A549 (cell line): ENCODE measurements at places on chromosomes 12 and 14.

DNA sequence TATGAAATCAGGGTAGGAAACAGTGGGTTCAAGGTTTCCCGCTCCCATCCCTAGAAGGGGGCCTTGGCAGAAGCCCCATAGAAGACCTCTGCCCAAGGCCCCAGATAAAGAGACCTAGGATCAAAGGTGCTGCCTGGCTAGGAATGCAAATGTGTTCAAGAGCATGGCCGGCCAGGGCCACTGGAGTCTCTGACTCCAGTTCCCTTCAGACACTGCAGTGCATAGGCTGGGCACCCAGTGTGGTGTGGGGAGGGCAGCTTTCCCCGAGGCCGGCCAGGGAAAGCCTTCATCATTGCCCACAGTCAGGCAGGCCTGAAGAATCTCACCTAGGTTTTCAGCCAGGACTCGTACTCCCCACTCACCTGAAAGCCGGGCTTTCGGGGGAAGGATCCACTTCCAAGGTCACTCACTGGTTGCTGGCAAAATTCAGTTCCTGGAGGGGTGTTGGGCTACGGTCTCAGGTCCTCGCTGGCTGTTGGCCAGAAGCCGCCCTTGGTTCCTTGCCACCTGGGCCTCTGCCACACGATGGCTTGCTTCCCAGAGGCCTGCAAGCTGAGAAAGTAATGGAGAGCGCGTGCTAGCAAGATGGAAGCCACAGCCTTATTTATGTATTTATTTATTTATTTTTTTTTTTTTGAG lies 9.7 kb upstream of the PEBP1 start:
- DNase-seq = no peak

DNA sequence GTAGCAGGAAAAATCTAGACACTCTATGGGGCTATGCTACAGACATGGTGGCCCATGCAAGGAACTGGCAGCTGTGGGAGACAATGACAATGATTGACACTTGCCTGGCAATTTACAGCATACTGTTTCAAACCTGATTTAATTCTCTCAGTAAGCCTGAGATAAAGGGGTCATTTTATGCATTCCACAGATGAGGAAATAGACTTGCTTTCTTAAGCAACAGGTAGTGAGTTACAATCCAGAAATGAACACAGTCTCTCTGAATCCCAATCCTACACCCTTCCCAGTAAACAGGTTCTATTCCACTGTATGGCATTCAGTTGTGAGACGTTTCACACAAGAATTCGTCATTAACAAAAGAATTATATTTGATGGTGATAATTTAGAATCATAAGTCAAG lies 15.5 kb upstream of the PCNX1 start:
- DNase-seq = no peak

DNA sequence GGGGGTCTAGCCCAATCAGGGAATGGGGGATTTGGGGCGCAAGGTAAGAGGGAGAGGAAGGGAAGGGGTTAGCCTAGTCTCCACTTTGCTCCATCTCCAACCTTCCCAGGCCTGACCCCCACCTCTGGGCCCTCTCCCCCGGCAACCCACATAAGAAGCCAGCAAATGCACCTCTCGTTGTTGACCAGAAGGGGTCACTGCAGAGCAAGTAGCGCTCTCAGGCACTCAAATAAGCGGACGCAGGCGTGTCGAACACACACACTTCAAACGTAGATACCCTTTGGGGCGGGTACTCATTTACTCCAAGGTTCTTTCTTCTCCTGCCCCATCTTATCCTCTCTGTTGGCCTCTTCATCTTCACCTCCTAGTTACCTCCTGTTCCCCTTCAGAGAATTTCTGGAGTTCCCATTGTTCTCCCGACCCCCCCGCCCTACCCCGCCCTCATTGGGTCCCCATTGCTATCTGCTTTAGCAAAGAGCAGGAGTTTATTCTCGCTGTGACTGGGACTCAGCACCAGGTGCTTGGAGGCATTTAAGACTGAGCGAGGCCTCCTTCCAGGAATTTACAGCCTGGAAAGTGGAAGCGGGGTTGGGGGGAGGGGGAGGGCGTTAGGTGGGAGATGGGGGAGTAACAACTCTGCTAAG lies 1.5 kb upstream of the SRRM4 start:
- peak; percentile 75 for DNase-seq

DNA sequence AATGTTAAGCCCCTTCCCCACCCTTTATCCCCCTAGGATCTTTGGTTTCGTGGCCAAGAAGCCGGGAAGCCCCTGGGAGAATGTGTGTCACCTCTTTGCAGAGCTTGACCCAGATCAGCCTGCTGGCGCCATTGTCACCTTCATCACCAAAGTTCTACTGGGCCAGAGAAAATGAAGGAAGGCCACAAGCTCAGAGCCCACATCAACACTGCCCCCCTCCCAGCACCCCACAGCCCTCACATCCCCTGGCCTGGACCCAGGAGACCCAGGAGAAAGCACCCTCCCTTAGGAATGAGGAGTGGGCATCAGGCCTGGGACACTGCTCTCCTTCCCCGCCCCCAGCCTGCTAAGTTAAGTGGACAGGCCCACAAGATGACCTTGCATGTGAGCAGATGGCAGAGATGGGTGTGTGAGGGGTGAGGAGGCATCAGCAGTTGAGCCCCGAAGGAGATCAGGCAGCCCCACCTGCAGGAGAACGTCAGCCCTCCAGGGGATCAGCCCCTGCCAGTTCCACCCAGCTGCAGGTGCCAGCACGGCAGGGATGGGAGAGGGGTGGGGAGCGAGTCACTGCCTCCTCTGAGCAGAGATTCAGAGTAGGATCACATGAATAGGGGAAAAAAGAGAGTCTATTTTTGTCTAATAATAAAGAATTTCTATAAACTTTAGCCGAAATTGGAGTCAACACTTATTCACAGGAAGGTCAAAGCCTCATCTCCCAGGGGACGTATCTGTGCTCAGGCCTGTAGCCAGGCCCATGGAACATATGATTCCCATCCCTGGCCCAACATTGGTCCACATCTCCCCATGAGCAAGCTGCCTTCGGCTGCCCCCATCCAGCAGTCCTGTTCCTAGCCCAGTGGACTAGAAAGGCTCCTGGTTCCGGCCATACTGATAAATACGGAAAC lies 14.1 kb downstream of the TNS2 start:
- no peak for DNase-seq

GRCh38 chr12:11943919-11944700 lies 126.6 kb upstream of the BCL2L14 start:
- DNase-seq = no peak

- DNase-seq = peak; percentile 17
These were observed 18.3 kb upstream of the LYZ start for GRCh38 chr12:69329669-69330428.

- DNase-seq = no peak
These were observed 116.9 kb upstream of the AEBP2 start for GRCh38 chr12:19322376-19322775.

DNA sequence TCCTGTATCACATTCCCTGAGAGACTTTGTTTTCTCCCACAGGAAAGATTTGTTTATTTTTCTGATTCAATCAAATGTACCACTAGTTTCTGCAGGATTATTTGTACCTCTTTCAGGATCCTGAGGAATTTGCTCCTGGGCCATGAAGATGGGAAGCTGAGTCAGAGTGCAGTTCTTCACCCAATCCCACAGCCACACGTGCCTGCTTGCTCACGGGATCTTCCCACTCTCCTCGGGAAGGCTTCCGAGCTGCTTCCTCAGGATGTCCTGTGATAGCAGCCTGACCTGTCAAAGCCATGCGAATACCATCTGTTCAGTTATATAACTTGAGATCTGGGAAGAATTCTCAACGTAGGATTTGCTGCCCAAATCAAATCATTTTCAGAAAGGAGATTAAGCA lies 41.8 kb upstream of the HIF1A start:
- peak; percentile 21 for DNase-seq
